Naive thymus-derived CD8-positive, alpha-beta T cell (primary cell): ENCODE measurements at places on chromosomes 12 and 14.

DNA sequence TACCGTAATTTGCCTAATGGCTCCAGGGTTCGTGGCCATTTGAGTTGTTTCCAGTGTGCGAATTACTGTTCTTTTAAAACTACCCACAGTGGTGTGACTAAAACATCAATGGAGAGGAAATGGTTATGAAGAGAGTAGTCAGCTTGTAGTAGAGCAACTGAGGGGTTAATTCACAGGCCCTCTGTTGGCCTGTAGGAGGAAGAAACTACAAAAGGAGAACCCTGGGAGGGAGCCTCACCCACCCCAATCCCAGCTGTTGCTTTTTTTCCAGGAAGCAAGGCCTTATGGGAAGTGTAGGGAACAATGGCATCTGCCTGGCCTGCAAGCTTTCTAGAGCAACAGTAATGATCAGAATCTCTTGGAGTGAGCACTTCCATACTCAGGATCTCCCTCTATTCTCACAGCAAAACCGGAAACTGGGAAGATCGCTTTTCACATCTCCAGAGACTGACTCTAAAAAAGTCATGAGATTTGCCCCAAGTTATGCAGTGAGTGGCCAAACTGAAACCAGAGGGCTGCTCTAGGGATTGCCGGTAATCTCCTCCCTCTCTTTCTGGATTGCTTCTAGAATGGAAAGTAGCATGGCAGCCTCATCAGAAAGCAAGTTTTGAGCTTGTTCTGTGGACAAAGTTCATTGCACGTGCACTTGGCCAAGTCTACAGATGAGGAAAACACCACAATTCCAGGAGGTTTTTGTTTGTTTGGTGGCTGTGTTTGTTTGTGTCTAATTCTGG is 125.3 kb upstream of the PWP1 start:
- H3K27ac ChIP-seq = no peak overlapping the region
- H3K36me3 ChIP-seq = no peaks in the 10 kb centered on the region
- peaks cover 40% of the 10 kb centered on the region for H3K4me1 ChIP-seq
- H3K4me3 ChIP-seq = no peak overlapping the region
- DNase-seq = no peak
- no peaks in the 10 kb centered on the region for H3K27me3 ChIP-seq

- no peak overlapping the region for H3K4me3 ChIP-seq
- no peak overlapping the region for H3K27ac ChIP-seq
- H3K36me3 ChIP-seq = no peaks in the 10 kb centered on the region
- DNase-seq = no peak
- H3K4me1 ChIP-seq = no peaks in the 10 kb centered on the region
Observed at GRCh38 chr12:125773033-125773640, 707.9 kb downstream of the AACS start.

GRCh38 chr14:105144666-105145380 is 23.8 kb downstream of the JAG2 start:
- H3K4me3 ChIP-seq = no peak overlapping the region
- H3K4me1 ChIP-seq = no peaks in the 10 kb centered on the region
- DNase-seq = no peak
- no peak overlapping the region for H3K27ac ChIP-seq
- H3K36me3 ChIP-seq = no peaks in the 10 kb centered on the region

- H3K4me3 ChIP-seq = no peak overlapping the region
- peaks cover 21% of the 10 kb centered on the region for H3K4me1 ChIP-seq
- H3K36me3 ChIP-seq = no peaks in the 10 kb centered on the region
- no peak for DNase-seq
- H3K27ac ChIP-seq = no peak overlapping the region
- peaks cover 28% of the 10 kb centered on the region for H3K27me3 ChIP-seq
Observed at GRCh38 chr14:90839024-90839888, 23.0 kb upstream of the TTC7B start.

- no peak overlapping the region for H3K27ac ChIP-seq
- H3K27me3 ChIP-seq = no peaks in the 10 kb centered on the region
- H3K36me3 ChIP-seq = no peaks in the 10 kb centered on the region
- H3K4me3 ChIP-seq = no peak overlapping the region
- DNase-seq = no peak
Observed at GRCh38 chr14:60067882-60068281, 23.8 kb upstream of the PCNX4 start.

- no peaks in the 10 kb centered on the region for H3K36me3 ChIP-seq
- H3K4me1 ChIP-seq = peaks cover 14% of the 10 kb centered on the region
- no peak for DNase-seq
Observed at GRCh38 chr12:93130366-93131054, 201.4 kb upstream of the EEA1 start.

GRCh38 chr12:127282786-127283565 is 984.0 kb upstream of the TMEM132C start:
- H3K27me3 ChIP-seq = peaks cover 12% of the 10 kb centered on the region
- no peaks in the 10 kb centered on the region for H3K4me1 ChIP-seq
- no peak for DNase-seq
- no peak overlapping the region for H3K4me3 ChIP-seq
- no peaks in the 10 kb centered on the region for H3K36me3 ChIP-seq

- H3K27ac ChIP-seq = no peak overlapping the region
- H3K4me1 ChIP-seq = no peaks in the 10 kb centered on the region
- H3K4me3 ChIP-seq = no peak overlapping the region
- H3K36me3 ChIP-seq = no peaks in the 10 kb centered on the region
- peaks cover 18% of the 10 kb centered on the region for H3K27me3 ChIP-seq
Observed at GRCh38 chr12:105426766-105427165, 96.3 kb downstream of the C12orf75 start.

DNA sequence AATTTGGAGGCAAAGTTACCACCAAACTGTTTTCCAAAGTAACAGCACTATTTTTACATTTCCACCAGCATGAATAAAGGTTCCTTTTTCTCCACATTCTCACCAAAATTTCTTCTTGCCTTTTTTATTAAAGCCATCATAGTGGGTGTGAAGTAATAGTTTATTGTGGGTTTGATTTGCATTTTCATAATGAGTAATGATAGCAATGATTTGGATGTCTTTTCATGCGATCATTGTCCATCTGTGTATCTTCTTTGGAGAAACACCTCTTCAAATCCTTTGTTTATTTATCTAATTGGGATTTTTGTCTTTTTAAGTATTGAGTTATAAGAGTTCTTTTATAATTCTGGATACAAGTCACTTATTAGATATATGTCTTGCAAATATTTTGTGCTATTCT is 172.7 kb downstream of the CNTN1 start:
- no peaks in the 10 kb centered on the region for H3K4me1 ChIP-seq
- no peak overlapping the region for H3K27ac ChIP-seq
- H3K27me3 ChIP-seq = no peaks in the 10 kb centered on the region
- no peak overlapping the region for H3K4me3 ChIP-seq

DNA sequence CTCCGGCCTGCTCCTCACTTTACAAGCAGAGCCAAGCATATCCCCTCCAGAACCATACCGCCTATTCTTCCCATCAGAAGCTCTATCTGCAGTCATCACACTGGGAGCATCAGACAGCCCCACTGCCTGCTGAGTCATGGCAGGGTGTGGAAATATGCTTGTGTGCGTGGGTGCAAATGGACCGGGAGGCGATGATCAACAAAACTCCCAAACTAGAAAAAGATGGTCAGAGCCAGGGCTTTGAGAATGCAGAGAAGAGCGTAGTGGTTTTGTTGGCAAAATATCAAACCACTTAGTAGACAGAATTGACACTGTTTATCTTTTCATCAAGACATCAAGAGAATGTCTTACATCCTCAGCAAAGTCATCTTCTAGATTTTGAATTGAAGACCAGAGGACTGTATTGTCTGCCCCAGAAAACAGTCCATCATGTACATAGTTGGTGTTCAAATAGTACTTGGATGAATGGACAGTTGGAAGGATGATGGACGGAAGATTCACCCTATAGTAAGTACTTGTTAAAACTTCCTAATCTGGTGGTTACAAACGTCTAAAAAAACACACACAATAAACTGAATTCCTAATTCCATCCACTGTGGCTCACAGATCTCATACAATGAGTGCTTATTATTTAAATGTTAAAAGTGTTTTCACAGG is 54.9 kb downstream of the VWF start:
- DNase-seq = peak; percentile 49
- H3K27ac ChIP-seq = no peak overlapping the region
- H3K4me1 ChIP-seq = peaks cover 22% of the 10 kb centered on the region
- peaks cover 10% of the 10 kb centered on the region for H3K27me3 ChIP-seq
- no peaks in the 10 kb centered on the region for H3K36me3 ChIP-seq
- H3K4me3 ChIP-seq = no peak overlapping the region

DNA sequence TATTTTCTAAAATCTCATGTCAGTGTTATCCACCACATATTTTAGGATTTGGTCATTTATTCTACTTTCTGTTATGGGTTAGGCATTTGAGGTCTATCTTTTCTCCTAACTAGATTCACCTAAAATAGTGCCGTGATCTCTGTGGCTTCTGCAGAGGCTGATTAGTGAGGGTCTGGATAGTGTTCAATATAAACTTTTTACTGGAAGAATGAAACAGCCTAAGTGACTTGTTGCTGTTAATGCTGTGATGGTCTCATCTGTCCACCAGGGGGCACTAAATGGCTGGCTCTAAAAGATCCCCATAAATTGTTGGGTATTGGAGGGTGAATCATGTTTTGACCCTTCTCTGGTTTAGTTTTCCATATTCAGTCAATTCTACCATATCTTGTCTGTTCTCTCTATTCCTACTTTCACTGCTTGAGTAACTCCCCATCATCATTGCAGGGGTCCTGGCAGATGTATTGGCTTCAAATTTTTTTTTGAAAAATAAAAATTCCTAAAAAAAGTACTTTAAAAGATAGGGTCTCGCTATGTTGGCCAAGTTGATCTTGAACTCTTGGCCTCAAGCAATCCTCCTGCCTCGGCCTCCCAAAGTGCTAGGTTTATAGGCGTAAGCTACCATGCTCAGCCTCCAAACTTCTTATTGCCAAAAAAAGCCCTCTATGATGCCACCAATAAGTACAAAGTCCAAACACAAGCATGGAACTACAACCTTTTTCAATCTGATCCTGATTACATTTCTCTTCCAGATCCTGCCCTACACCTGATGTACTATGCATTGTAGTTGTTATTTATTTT is 6.9 kb downstream of the PABPN1 start:
- peaks cover 5% of the 10 kb centered on the region for H3K4me1 ChIP-seq
- H3K36me3 ChIP-seq = peaks cover 4% of the 10 kb centered on the region
- peak; percentile 57 for DNase-seq
- no peak overlapping the region for H3K4me3 ChIP-seq
- H3K27me3 ChIP-seq = no peaks in the 10 kb centered on the region
- H3K27ac ChIP-seq = peak overlapping the region; percentile 63

GRCh38 chr14:75366963-75367362 is 60.9 kb upstream of the JDP2 start:
- DNase-seq = no peak
- H3K27me3 ChIP-seq = peaks cover 7% of the 10 kb centered on the region
- H3K36me3 ChIP-seq = no peaks in the 10 kb centered on the region
- no peak overlapping the region for H3K27ac ChIP-seq
- peaks cover 1% of the 10 kb centered on the region for H3K4me1 ChIP-seq

- no peak overlapping the region for H3K4me3 ChIP-seq
- DNase-seq = no peak
- peaks cover 4% of the 10 kb centered on the region for H3K4me1 ChIP-seq
- H3K27ac ChIP-seq = peak overlapping the region; percentile 55
- H3K27me3 ChIP-seq = no peaks in the 10 kb centered on the region
Observed at GRCh38 chr14:23077962-23078361, 17.0 kb downstream of the ACIN1 start.

DNA sequence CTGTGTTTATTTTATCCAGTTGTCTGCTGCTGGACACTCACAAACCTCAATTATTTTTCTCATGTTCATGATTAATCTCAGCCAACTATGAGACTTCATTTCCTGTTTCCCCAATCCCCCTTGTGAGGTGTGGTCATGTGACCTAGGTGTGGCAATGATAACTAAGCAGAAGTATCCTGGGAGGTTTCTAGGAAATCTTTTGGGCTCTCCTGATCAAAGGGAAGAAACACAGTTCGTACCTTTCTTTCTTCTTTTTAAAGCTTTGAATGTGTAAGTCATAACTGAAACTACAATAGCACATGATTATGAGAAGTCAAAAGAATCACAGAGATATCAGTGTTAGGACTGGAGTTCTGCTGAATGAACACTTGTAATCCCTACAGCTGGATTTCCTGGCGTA is 34.4 kb upstream of the MANSC4 start:
- H3K36me3 ChIP-seq = peaks cover 4% of the 10 kb centered on the region
- peaks cover 2% of the 10 kb centered on the region for H3K27me3 ChIP-seq
- DNase-seq = no peak
- H3K4me3 ChIP-seq = peak overlapping the region; percentile 21
- H3K27ac ChIP-seq = no peak overlapping the region

DNA sequence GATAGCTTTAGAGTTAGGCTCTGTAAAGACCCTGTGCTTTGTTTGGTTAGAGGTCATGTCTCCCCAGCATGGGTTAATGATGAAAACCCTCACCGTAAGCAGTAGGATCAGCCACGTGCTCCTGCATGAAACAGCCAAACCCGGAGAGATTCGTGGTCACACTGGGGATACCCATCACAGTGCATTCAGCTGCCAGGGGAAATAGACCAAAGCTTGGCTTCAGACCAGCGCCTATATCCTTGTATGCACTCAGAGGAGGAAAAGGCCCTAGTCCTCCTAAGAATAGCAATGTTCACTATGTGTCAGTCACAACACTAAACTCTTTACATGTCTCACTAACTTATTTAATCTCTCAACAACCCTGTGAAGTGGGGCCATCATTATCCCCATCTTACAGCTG is 16.3 kb downstream of the SPX start:
- DNase-seq = no peak
- H3K27ac ChIP-seq = no peak overlapping the region
- no peaks in the 10 kb centered on the region for H3K4me1 ChIP-seq
- H3K27me3 ChIP-seq = peaks cover 6% of the 10 kb centered on the region
- H3K4me3 ChIP-seq = no peak overlapping the region
- no peaks in the 10 kb centered on the region for H3K36me3 ChIP-seq

DNA sequence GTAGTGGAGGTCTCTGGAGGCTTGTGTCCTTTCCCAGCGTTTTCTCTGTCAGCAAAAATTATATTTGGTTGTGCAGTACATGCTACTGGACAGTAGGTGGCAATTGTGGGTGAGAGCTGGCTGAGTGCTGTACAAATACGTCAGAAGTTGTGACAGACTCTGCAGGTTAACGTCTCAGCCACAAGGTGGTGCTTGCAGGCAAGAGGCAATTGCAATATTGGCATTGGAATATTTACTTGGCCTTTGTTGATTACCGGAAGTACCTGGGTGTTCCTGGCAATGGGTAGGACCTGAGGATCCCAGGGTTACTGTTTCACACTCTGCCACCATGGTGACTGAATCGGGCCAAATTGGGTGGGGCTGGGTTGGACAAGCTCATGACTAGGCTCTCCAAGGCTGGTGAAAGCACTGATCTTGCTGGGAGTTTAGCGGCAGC is 333.9 kb upstream of the LMO3 start:
- no peaks in the 10 kb centered on the region for H3K4me1 ChIP-seq
- H3K27ac ChIP-seq = no peak overlapping the region
- no peaks in the 10 kb centered on the region for H3K36me3 ChIP-seq
- no peak for DNase-seq

- no peak overlapping the region for H3K4me3 ChIP-seq
- no peak overlapping the region for H3K27ac ChIP-seq
- H3K36me3 ChIP-seq = no peaks in the 10 kb centered on the region
- DNase-seq = no peak
Observed at GRCh38 chr14:36818246-36818645, 156.6 kb downstream of the PAX9 start.
